ENCODE measurements at places on chromosomes 1 and 21.

DNA sequence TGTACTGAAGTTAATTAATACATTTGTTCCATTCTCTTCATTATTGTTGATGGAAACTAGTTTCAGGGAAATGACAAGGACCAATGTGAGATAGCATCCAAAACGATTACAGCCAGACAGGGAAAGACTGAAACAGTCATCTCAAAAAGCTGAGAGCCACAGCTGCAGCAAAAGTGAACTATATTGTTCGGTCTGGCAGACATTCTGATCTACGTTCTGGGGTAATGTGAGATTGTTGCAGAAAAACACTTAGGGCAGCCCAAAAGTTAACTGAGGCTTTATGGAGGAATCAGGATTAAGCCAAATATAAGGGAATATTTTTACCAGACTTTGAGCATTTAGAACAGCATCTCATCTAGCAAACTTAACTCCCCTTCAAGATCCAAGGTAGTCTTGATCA lies 112.9 kb downstream of the LRRC40 start:
- no peak for DNase-seq

- DNase-seq, result no peak
Observed at GRCh38 chr21:38186661-38187270, 70.0 kb upstream of the KCNJ15 start.

DNA sequence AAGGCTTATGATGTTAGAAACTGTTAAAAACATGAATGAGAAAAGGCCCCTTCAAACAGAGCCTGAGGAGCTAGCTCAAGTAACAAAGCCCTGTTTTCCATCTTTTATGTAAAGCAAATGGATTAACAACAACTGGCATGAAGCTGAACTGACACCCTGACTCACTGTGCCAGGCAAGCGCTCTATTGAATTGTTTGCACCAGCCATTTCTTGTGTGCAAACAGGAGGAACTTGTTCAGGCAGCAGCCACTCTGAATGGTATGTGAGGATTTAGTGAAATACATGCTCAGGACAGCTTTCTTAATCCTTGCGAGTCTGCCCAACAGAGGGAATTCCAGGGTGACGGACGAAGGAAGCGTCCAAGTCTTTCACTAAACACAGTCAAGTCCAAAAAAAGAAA lies 291.1 kb upstream of the ADGRL2 start:
- DNase-seq, result no peak

DNA sequence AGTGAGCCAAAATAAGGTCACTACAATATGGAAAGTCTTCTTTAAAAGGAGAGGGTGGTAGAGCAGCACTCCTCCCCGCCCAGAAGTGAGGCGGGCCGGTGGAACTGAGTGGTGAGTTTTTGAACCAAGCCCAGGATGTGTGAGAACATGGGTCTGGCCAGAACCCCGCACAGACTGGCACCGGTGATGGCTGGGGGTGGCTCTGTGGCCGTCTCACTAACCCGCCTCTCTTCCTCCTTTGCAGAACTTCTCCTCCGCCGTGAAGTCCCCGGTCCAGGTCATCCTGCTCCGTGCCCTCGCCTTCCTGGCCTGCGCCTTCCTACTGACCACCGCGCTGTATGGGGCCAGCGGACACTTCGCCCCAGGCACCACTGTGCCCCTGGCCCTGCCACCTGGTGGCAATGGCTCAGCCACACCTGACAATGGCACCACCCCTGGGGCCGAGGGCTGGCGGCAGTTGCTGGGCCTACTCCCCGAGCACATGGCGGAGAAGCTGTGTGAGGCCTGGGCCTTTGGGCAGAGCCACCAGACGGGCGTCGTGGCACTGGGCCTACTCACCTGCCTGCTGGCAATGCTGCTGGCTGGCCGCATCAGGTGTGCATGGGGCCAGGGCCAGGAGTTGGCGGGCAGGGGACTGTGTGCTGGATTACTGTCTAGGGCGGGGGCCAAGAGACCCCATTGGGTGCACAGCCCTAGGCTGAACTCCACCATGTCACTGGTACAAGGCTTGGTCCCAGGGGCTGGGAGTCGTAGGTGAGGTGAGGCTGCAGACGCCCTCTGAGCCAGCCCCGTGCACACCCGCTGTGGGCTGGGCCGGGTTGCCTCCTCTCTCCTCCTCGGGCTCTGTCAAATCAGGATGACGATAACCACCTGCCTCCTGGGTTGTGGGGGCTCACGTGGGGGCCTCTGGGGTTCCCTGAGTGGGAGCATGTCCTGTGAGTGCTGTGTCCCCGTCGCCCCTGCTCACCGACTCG lies 12.4 kb downstream of the TMEM201 start:
- DNase-seq, result no peak

GRCh38 chr1:86757272-86757984 lies 53.1 kb downstream of the SH3GLB1 start:
- no peak for DNase-seq

DNA sequence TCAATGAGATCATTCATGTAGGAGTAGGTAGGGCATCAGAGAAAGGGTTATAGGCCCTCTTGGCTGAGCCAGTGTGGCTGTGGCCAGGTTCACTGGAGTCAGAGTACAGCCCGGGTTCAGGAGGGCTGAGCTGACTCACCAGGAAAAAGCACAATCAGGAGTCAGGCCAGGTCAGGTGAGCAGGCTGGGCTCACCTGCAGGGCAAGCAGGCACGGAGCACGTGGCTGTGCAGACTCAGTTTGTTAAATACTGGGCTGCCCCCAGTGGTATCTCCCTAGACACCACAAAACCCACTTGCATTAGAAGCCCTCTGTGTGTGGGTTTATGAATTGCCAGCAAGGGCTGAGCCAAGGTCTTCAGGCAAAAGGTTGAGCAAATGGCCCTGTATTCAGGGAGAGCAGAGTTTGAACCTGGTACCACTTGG lies 122.1 kb upstream of the SERBP1 start:
- DNase-seq, result no peak

GRCh38 chr1:5408401-5408800 lies 583.8 kb downstream of the NPHP4 start:
- DNase-seq, result no peak

GRCh38 chr1:228271701-228272251 lies 63.9 kb downstream of the OBSCN start:
- no peak for DNase-seq

DNA sequence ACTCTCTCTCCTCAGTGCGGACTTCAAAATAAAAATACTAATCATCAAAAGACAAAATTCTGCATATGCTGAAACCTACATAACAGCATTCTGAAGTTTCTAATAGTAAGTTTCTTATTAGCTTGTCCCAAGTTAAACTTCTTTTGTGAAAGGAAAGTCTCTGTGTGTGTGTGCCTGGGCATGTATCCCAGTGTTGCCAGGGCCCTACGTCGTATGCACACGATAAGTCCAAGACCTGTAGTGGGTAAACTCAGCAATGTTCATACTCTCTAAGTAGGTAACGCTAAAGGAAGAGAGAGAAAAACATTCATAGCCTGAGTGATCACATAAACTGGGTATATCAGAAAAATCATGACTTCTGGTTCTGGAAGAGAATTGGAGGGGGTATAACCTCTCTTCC lies 465.7 kb downstream of the SMYD3 start:
- no peak for DNase-seq

DNA sequence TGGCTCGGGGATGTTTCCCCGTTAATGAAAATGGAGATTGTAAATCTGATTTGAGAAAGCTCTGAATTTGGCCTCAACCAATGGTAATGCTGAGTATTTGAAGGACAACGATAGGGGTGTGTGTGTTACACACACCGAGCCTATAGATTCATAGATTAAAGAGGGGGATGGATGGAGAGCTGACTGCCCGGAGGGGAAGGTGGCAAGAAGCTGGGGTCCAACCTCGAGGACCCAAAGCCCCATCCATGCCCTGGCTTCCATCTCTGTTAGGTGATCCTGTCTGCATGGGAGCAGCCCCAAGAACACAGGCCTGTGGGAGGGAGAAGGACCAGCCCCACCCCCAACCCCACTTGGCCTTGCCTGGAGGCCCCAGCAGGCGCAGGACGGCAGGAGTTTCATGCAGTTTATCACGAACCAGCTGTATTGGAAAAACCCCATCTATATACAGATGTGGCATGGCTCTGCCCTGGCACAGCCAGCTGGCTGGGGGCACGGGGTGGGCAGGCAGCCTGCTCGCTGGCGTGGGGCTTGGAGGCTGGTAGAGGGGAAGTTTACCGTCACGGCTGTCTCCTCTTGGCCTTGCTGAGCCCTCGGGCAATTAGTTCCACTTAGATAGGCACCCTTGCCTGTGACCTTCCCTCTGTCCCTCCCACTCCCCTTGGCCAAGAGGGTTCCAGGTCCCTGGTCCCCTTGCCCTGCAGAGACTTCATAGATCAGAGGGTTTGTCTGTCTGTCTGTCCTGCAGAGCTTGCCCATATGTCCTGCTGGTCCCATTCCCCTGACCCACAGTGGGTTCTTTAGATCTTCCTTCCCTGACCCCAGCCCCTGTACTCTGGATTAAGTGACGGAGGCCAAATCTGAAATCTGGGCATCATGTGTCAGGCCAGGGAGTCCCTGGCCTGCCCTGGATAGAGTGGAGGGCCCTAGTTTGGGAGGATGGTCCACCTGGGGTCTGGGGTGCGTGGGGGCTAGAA lies 3.0 kb downstream of the HSPB7 start:
- peak; percentile 40 for DNase-seq

- no peak for DNase-seq
Observed at GRCh38 chr21:30083225-30083945, 83.2 kb downstream of the CLDN17 start.

DNA sequence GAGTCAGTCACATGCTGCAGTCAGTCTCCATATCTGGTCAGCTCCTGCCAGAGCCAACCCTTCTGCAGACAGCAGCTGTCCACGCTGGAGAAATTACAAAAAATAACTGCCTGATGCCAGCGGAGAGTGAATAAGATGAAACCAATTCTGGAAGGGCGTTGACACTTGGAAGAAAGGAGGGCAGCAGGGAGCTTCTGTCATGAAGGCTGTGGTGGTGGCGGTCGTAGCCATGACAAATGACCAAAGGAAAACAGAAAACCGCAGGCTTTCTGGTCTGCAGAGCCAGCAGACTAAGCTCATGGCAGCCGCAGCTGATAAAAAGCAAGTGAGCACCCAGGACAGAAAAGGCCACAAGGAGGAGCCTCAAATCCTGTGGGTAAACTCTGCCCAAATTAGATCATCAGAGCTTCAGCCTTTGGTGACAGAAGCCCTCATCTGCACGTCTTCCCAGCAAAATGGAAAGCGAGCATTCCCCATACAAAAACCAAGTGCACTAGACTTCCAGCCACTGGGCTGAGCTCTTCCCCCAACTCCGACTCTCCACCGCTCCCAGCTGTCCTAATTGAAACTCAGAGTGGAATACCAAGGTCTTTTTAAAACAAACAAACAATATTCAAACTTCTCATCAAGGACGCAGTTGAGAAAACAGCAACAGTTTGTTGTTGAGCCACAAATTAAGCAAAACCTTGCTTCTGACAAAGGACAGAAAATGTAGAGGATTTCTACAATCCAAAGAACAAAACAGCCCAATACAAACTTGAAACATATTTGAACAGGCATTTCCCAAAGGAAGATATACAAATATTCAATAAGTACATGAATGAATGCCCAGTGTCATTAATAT lies 28.7 kb downstream of the RSPH1 start:
- DNase-seq, result no peak

GRCh38 chr1:224273641-224274040 lies 56.3 kb downstream of the NVL start:
- no peak for DNase-seq

GRCh38 chr1:153466908-153467307 lies 6.5 kb upstream of the S100A7 start:
- DNase-seq, result no peak

- DNase-seq, result no peak
Observed at GRCh38 chr1:228809621-228810394, 74.5 kb downstream of the RHOU start.

- DNase-seq, result no peak
Observed at GRCh38 chr1:3018051-3018471, 3.2 kb upstream of the ACTRT2 start.

DNA sequence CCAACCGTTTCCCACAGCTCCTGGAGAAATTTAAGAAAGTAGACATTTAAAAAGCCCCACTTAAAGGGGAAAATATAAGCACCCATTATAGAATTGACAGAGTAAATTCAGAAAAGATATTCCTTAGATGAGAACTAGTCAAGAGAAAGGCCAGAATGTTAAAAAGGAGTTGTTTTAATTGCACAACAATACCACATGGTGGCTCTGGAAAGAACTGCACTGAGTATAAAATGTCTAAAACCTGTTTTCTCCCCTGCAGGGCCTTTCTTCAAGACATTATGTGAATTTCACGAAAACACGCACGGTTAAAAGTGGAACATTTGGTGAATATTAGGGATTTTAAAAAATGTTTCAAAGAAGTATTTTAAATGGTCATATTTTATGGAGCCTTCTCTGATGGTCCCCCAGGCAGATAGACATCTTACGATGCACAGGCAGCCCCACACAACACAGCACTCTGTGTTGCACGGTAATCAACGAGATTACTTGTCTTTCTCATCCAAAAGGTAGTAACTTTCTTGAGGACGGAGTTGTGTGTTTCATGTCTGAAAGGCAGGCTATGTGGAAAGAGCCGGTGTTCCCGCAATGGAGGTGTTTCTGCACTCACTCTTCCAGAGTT lies 101.9 kb downstream of the PRRX1 start:
- no peak for DNase-seq

DNA sequence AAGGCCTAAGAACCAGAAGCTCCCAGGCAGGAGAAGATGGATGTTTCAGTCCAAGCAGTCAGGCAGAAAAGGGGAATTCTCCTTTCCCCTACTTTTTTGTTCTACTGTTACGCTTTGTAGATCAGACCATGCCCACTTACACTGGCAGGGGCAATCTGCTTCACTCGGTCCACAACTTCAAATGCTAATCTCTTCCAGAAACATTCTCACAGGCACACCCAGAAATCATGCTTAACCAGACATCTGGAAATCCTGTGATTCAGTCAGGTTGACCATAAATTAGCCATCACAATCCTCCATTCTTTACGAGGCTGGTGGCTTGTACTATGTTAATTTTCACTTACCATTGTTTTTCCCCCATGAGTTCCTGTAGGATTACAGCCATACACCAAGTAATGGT lies 23.8 kb upstream of the IL10 start:
- no peak for DNase-seq

GRCh38 chr1:94142583-94142982 lies 21.6 kb upstream of the ABCA4 start:
- DNase-seq, result no peak

GRCh38 chr1:238592621-238593020 lies 701.9 kb upstream of the ZP4 start:
- no peak for DNase-seq

DNA sequence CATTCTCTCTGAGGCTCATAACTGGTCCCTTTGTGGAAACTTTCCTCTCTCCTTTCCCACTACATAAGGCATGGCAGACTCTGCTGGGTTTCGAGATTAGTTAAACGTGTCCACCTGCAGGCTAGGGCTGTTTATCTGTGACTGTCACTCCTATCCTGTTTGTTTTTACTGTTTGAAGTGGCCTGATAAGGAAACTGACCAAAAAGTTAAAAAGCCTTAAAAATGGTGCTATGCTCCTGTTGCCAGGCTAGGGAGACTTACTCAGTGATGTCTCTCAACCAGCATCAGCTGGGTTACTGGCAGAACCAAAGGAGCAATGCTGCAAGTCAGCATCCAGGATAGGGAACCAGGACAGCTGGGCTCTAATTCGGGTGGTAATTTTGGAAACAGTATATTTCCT lies 3.9 kb downstream of the PIGV start:
- no peak for DNase-seq

GRCh38 chr1:9401080-9401453 lies 108.4 kb downstream of the SPSB1 start:
- DNase-seq, result no peak
